NCI-H524 treated with DMSO at 0.1 percent for 48 hours (cell line): ENCODE measurements at places on chromosomes 13 and 19.

- no peak for DNase-seq
Observed at GRCh38 chr19:3712663-3713611, 4.8 kb downstream of the TJP3 start.

DNA sequence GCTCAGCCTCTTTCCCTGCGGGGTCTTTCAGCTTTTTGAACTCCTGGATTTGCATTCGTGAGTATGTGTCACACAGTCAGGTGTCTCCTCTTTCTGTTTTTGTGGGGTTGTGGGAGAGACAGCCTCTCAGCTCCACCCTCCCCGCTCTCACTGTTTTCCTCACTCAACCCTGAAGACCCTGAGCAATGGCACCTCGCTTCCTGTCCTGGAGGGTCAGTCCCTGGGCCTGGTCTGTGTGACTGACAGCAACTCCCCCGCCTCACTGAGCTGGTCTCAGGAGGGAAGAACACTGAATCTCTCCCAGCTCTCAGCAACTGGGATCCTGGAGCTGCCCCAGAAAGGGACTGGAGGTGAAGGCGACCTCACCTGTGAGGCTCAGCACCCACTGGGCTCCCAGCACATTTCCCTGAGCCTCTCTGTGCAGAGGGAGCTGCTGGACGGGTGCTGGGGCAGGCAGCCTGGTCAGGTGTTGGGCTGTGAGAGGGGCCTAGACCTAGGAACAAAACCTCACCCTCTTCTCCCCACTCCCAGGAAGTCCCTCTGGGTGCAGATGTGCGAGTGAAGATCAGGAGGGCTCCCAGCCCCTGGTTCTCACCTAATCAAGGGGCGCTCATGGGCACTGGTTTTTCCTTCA is 4.2 kb upstream of the SIGLEC7 start:
- DNase-seq = no peak

DNA sequence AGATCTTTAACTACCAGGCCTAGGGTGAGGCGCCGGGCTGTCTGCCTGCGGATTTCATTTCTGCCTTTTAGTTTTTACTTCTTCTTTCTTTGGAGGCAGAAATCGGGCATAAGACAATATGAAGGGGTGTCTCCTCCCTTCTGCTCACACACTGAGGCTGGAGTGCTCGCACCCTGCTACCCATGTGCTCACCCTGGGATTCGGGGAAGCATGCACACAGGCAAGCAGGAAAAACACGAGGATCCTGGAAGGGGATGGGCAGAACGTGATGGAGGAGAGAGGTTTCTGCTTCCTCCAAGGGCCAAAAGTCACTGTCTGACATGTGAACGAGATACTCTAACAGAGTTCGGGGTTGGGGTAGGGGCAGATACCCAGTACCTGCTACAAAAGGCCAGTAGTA is 28.4 kb downstream of the ZNF823 start:
- no peak for DNase-seq

GRCh38 chr13:21501686-21502085 is 42.6 kb upstream of the ZDHHC20 start:
- DNase-seq = no peak
